Cerebellar cortex (tissue), 1 donor: ENCODE measurements at places on chromosomes 4 and X.

GRCh38 chr4:155566354-155566753, 100.3 kb upstream of the GUCY1A1 start:
- no peak for DNase-seq

DNA sequence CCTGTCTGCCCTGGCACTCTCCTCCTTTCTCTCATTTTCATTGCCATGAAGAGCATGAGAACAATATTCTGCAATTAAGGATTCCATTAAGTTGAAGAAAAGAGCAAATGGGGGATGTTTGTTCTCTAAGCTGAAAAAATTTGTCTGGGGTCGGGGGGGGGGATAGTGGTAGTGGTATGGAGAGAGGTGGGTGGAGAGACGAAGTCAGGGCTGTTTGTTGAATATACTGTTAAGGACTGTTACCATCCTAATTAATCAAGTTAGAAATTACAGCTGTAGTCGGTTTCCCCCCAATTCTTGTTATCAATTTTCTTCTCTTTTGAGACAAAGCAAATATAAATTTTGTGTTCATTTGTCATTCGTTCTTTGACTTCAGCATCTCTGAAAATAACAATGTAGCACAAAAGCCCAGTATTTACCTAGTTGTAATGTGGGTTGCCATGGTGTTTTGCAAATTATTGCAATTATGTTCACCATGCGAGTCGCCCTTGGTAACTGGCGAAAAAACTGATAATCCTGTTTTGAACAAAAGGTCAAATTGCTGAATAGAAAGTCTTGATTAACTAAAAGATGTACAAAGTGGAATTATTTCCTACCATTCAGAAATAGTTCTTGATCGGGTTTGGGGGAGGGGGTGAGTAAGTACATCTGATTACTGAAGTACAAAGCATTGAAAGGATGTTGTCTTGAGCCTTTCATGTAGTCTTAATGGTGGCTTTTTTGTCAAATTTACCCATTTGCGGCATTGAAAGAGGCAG, 139.1 kb downstream of the ARX start:
- DNase-seq: no peak

GRCh38 chr4:166675411-166675810, 558.9 kb downstream of the SPOCK3 start:
- no peak for DNase-seq

- no peak for DNase-seq
These were observed 307.3 kb downstream of the RAPGEF2 start for GRCh38 chr4:159410076-159410777.

DNA sequence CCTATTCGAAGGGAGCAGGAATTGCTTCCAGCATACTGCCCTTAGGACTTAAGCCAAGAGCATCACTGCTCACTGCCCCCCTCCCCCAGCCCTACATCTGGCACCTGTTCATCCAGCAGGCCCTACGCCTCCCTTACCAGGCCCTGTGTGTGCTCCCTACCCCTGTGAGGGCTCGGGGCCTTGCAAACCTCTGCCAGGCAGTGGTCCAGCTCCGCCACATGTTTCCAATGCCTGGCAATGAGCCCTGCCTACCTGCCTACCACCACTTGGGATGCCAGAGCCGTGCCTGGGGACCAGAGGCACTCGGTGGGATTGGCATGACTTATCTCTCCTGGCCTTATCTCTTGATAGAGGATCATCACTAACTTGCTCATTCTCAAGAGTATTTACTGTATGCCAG, 27.5 kb upstream of the MTM1 start:
- no peak for DNase-seq

GRCh38 chr4:1204828-1205585, 32.6 kb upstream of the SPON2 start:
- no peak for DNase-seq

DNA sequence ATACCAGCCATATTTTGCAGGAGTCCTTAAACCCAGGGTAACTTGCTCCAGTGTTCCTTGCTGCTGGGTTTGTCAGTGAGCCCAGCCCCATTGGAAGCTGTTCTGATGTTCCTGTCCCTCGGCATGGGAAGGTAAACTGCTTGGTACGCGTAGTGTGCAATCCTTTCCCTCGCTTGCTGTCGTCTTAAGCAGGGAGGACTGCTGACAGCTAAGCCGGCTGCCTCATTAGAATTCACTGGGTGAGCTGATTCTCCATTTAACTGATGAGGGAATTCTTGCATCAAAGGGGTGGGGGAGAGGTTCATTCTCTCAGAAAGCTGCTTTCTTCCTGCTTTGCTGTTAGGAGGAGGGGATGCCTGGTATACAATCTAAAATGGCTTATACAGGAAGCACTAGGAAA, 164.6 kb downstream of the MID1IP1 start:
- no peak for DNase-seq

DNA sequence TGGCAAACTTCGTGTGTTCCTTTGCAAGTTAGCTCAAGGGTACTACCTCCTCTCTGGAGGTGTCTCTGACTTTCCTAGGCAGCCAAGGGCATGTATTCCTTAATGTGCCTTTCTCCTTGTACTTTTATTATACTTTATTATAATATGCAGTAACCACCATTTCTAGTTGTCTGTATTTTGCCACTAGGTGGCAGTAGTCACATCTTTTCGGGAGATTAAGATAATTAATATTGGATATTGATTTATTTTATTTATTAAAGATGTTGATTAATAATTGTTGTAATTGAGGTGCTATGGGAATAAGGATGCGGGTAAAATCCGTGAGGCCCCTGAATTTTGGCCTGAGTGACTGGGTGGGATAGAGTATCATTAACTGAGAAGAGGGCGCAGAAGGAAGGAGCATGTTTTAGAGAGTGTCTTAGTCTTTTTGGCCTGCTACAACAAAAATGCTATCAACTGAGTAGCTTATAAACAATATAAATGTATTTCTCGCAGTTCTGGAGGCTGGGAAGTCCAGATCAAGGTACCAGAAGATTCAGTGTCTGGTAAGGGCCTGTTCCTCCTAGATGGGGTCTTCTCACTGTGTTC, 153.3 kb downstream of the TMEM164 start:
- DNase-seq: no peak

DNA sequence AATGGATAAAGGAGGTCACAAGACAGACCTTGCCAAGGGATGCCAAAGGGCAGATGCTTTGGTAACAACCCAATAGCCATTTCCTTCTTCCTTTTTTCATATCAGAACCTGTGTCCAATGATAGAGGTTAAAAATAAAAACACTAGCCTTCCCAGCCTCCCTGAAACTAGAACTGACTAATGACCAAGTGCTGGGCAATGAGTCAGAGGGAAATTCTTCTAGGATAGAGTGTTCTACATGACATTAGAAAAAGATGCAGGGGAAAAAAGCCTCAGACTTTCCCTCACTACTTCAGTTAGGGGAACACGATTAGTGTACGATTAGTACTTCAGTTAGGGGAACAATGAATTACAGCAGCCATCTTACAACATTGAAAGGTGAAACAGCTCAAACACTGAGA, 29.3 kb upstream of the FAM47C start:
- no peak for DNase-seq
